Activated T-cell treated with anti-CD3 and anti-CD28 coated beads, Interleukin-2, amount 50 U/mL, for 24 hours (primary cell): ENCODE measurements at places on chromosomes 3 and 15.

GRCh38 chr3:42546691-42547213 lies 35.0 kb downstream of the SEC22C start:
- no peak for DNase-seq

DNA sequence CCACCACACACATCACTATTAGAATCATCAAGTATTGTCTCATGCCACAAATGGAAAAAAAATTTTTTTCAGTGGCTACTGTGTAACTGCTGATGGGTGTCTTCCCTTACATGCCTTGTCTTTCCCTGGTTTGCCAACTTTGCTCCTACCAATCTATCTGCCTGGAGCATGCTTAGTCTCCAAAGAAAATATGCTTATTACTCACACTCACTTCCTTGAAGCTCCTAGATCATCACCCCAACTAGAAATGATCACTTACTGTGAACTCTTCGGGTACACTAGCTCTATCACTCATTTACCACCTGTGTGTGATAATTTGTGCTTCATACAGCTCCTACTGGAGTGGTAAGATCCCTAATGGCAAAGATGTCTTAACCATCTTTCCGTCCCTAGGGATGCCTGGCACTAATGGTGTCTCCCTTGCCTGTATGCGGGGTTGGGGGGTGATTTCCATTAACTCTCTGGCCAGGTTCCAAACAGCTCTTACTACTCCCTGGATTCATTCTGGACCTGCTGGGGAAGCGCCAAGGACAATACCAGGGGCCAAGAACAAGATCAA lies 799 bp downstream of the VPS33B start:
- DNase-seq, result no peak

DNA sequence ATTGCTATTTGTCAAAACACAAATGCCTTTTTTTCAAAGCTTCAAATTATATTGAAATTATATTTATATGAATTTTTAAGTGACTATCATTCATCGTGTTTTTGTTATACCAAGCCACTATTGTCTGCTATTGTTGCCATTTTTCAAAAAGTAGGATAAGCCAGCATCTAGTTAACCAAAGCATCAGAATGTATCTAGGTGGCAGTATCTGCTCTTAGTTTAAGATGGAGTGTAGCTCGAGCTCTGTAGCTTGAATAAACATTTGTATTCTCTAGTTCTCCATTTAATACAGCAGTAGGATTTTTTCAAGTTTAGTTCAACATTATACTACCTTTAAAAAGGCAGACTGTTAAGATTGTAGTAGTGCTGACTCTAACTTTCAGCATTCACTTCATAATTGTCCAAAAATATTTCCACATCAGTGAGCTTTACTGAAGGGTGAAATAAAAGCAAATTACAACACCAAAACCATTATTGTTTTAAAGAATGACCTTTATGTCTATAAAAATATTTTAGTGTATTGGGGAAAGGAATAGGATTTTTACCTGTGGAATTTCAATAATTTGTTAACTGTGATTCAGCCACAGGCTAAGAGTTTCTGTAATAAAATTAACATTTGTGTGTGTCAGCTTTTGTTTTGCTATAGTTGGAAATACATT lies 19.6 kb upstream of the C15orf61 start:
- DNase-seq, result no peak

DNA sequence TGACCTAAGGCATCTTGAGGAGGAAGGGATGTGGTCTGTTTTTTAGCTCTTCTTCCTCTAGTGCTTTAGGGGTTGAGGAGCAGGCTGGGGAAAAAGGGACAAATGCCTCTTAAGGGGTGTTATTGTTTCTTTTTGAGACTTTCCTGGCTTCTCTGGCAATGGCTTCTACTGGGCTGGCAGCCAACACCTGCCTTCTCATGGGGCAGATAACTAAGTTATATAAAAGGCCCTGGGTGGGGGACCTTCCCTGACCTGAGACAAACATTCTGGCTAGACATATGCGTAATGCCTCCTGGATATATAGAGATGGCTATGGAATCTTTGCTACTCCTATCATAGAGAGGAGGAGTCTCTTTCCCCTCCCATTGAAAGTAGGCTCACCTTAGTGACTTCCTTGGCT lies 179.2 kb upstream of the PROK2 start:
- DNase-seq, result no peak

- no peak for DNase-seq
Measured at GRCh38 chr3:134792700-134793099, 2.4 kb upstream of the EPHB1 start.

DNA sequence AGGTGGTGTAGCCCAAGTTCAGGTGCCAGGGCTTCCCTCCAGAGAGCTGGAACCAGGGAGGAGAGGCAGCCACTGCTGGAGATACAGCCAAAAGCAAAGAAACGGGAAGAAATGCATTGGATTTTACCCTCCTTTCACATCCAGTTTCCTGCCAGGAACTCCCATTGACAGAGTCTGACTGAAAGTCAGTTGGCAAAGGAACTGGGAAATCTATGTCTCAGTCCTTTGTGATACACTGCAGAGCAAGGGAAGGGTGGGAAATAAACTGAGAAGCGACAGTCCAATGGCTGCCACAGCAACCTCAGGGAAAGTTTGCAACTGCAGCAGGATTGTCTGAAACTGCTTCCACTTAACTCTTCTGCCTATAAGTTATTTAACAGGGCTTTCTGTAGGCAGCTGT lies 142.6 kb downstream of the SATB1 start:
- DNase-seq, result no peak

GRCh38 chr3:179373938-179374337 lies 26.4 kb downstream of the MFN1 start:
- no peak for DNase-seq
